ENCODE measurements at places on chromosomes 7 and 10. TPM values are rescaled to one million over a fixed set of nuclear protein-coding genes. Genes with fewer than 3 reads are reported as not detected.
A peak's percentile ranks its signal among the peaks of the same experiment; 100 is the strongest.

- H3K27me3 ChIP-seq = no peaks in the 10 kb centered on the region
- no peak for DNase-seq
- peaks cover 28% of the 10 kb centered on the region for H3K4me1 ChIP-seq
- no peak overlapping the region for H3K27ac ChIP-seq
These were observed 276.3 kb downstream of the ZMYND11 start for GRCh38 chr10:411603-412002.

- peak within 1 kb of the TSS; percentile 82 for H3K4me3 ChIP-seq
- peaks cover 29% of the 10 kb centered on the region for H3K27me3 ChIP-seq
- no peaks in the 10 kb centered on the region for H3K36me3 ChIP-seq
These were observed at the start of gene LRMDA for GRCh38 chr10:75431180-75432111. TSS of gene LRMDA (plus strand) at chr10:75431624.

DNA sequence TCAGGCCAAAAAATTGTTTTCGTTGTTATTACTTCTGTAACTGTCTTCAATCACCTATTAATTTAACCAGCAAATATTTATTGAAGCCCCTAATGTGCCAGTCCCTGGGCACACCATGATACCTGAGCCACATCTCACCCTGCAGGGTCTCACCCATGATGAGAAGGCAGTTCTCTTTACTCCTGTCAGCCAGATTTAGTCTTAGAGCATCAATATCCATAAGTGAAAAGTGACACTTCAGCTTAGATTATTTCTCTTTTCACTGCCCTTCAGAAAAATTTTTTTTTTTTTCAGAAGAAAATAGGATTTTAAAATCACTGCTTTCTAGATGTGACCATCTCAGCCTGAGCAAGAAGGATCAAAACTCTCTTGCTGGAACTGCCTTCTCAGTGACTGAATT, 258.6 kb upstream of the NFE2L3 start:
- H3K4me1 ChIP-seq = peaks cover 27% of the 10 kb centered on the region
- H3K27ac ChIP-seq = no peak overlapping the region
- DNase-seq = no peak
- H3K36me3 ChIP-seq = no peaks in the 10 kb centered on the region
- H3K4me3 ChIP-seq = no peak overlapping the region

Gene SLC26A4
- total RNA-seq = 0.12 TPM

DNA sequence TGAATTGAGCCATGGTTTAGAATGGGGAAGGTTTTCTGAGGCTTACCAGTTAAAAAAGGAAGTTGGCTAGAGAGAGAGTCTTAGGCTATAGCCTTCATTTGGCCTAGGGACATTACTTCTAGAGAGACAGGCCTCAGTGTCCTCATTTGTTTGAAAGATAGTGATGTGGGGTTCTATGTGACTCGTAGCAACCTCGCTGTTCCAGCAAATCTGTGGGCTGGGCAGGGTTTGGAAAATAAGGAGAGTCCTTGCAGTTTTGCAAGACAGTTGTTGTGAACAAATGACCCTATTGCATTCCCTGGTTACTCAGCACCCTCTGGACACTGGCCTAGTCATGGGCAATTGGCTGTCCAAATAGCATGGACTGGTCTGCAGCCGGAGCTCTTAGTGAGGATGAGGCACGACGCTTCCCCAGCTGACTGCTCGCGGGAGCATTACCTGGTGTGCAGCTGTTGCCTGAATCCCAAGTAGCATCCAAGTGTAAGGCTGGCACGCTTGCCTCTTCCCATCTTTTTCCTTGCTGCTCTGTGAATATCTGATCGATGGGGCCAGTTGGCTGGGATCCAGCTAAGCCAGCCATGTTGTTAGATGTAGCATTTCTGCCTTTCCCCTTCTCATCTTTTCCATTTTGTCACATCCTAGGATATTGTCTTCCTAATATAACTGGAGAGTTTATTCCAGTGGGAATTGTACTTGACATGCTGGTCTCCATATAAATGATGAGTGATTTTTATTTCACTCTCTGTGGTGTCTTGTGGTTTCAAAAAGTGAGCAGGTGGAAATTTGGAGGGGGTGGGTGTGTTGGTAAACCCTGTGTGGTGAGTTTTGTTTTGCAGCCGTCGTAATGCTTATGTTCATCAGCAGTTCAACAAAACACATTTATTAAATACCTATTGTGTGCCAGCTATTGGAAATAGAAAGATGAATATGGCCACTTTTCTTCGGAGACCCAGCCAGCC, 99.8 kb downstream of the SND1 start:
- no peak overlapping the region for H3K27ac ChIP-seq
- H3K27me3 ChIP-seq = no peaks in the 10 kb centered on the region
- no peak for DNase-seq
- no peak overlapping the region for H3K4me3 ChIP-seq

- H3K27ac ChIP-seq = no peak overlapping the region
- H3K4me3 ChIP-seq = no peak overlapping the region
- H3K4me1 ChIP-seq = no peaks in the 10 kb centered on the region
- H3K27me3 ChIP-seq = no peaks in the 10 kb centered on the region
These were observed 69.0 kb upstream of the TNRC18 start for GRCh38 chr7:5492636-5493020.

GRCh38 chr7:13117103-13117502, 429.7 kb downstream of the ARL4A start:
- H3K36me3 ChIP-seq = peaks cover 4% of the 10 kb centered on the region
- H3K27ac ChIP-seq = no peak overlapping the region
- H3K4me1 ChIP-seq = peaks cover 18% of the 10 kb centered on the region
- H3K27me3 ChIP-seq = no peaks in the 10 kb centered on the region
- no peak overlapping the region for H3K4me3 ChIP-seq

GRCh38 chr7:104208421-104208780, 588 bp upstream of the ORC5 start:
- peaks cover 22% of the 10 kb centered on the region for H3K36me3 ChIP-seq
- peaks cover 37% of the 10 kb centered on the region for H3K4me1 ChIP-seq

DNA sequence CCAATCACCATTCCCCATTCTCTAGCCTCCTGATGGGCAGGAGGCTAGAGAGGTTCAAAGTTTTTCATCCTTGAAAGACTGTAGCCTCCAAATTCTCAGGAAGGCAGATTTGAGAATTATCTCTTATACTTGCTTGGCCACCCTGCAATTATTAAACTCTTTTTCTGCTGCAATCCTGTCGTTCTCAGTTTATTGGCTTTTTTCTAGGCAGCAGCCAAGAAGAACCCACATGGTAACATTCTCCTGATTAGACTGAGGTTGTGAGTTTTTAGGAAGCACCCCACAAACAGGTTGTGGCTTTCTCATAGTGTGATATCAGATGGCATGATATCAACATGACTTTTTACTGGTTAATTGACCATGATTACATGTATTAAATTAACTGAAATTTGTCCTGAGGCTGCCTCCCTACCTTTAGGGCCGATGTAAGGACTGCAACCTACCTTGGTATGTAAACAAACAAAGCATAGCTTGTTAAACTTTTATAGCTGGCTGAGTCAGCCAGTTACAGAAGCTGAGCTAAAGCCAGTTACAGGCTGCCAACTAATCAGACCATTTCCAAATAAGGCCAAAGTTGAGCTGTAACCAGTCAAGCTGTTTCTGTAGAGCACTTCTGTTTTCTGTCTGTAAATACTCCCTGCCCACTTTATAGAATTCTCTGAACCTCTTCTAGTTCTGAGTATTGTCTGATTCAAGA, 3.2 kb upstream of the ZNF248 start:
- no peak overlapping the region for H3K27ac ChIP-seq
- no peaks in the 10 kb centered on the region for H3K36me3 ChIP-seq
- no peak overlapping the region for H3K4me3 ChIP-seq
- H3K27me3 ChIP-seq = no peaks in the 10 kb centered on the region
- no peak for DNase-seq
- peaks cover 15% of the 10 kb centered on the region for H3K4me1 ChIP-seq

DNA sequence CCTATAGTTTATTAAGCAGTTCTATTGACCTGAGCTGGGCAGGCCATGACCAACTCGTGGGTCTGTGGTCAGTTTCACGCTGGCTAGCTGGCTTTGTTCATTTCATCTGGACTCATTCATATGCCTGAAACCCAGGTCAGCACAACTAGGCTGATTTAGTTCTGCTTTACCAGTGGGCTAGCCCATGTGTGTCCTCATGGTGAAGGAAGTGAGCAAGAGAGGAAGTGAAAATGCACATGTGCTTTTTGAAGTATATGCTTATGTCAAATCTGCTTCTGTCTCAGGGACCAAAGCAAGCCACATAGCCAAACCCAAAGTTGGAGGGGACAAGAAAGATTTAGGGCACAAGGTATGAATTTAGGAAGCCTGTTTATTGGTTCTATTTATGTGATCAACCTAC, 154.5 kb downstream of the RNF133 start:
- no peaks in the 10 kb centered on the region for H3K36me3 ChIP-seq
- no peak overlapping the region for H3K27ac ChIP-seq
- no peaks in the 10 kb centered on the region for H3K4me1 ChIP-seq
- no peaks in the 10 kb centered on the region for H3K27me3 ChIP-seq

DNA sequence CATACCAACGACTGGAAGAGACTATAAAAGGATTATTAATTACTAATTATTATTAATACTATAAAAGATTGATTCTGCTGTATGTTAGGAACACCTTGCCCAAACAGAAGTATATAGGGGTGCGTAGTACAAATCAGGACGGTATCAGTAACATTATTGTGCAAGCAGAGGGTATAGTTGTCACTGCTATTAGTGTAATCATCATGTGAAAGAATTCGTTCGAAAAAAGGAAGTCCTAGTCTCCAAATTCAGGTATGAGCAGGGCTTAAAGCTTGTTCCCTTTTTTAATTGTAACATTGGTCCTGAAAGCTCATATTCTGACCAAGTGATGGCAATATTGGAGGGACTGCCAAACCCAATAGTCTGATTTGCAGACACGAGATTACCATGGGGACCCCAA, 81.8 kb downstream of the THSD7A start:
- H3K4me3 ChIP-seq = no peak overlapping the region
- DNase-seq = no peak
- no peaks in the 10 kb centered on the region for H3K36me3 ChIP-seq
- H3K27me3 ChIP-seq = no peaks in the 10 kb centered on the region

- H3K4me3 ChIP-seq = no peak overlapping the region
- DNase-seq = no peak
- H3K27me3 ChIP-seq = no peaks in the 10 kb centered on the region
- H3K4me1 ChIP-seq = no peaks in the 10 kb centered on the region
- no peak overlapping the region for H3K27ac ChIP-seq
- no peaks in the 10 kb centered on the region for H3K36me3 ChIP-seq
These were observed 80.4 kb upstream of the PDE1C start for GRCh38 chr7:32150589-32150988.
